ENCODE measurements at places on chromosomes 5 and 9. TPM values are rescaled to one million over a fixed set of nuclear protein-coding genes. Genes with fewer than 3 reads are reported as not detected.

DNA sequence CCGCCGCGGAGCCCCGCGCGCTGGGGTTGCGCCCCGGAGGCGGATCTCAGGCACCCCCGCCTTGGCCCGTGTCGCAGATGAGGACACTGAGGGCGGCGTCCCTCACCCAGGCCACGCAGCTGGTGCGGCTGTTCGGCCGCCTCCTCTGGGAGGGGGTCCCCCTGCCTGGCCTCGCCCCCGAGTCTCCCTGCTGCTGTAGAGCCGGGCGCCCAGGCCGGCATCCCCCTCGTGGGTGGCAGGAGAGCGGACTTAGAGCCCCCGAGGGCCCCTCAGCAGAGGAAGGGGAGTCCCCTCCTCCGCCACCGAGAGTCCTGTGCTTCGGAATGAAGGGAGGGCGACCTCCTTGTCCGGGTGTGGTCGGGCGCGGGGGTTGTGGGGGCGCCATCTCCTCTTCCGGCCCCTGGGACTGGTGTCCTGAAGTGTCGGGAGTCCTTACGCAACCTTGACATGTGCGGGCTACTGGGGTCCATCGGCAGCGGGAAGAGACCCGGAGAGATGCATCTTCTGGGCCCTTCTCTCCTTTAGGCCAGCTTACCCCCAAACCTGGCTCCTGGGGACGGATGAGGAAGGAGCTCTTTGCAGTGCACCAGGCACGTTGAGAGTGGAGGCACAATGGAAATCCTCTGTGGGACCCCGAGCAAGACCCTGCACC is 11.7 kb upstream of the EXOSC2 start:
- no peaks in the 10 kb centered on the region for H3K27me3 ChIP-seq
- H3K27ac ChIP-seq = no peak overlapping the region
- H3K4me3 ChIP-seq = peak overlapping the region; percentile 69

- H3K27ac ChIP-seq = no peak overlapping the region
- H3K27me3 ChIP-seq = no peaks in the 10 kb centered on the region
- H3K4me3 ChIP-seq = no peak overlapping the region
- no peaks in the 10 kb centered on the region for H3K36me3 ChIP-seq
Measured at GRCh38 chr9:84834426-84834825, 164.9 kb downstream of the NTRK2 start.

DNA sequence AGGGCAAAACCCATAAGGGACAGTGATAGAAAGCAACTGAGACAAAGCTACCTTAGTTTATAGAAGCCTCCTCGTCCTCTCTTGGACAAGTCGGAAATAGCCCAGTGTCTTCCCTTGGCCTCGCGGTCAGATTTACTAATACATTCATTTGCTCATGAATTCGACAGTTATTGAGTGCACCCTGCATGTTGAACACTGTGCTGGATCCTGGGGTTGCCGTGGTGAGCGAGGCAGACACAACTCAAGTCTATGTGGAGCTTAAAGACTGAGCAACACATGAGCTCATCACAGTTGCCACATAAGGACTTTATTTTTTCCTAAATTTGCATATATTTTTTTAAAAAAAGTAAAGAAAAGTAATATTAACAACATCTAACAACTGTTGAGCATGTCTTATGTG is 411.1 kb upstream of the ITGA1 start:
- H3K27me3 ChIP-seq = no peaks in the 10 kb centered on the region
- no peak overlapping the region for H3K27ac ChIP-seq
- no peak for DNase-seq

DNA sequence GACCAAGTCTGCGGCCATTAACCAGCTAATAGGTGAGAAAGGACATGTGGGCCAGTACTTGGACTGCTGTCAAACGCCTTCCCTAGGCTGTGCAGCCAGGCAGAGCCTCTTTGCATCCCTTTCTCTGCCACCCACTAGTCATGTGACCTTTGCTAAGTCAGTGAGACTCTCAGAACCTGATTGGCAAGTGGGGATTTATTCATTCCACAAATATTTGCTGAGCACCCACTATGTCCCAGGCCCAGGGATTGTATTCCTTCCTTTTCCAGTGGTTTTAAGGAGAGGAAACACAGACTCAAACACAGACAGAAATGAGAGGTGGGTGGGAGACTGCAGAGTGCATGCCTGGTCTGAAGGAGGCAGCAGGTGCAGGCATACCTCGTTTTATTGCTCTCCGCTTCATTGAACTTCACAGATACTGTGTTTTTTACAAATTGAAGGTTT is 71.6 kb upstream of the GALNT10 start:
- H3K4me1 ChIP-seq = 0 out of 2 replicates have a peak, but pooled peaks cover 5% of the 10 kb centered on the region
- no peak overlapping the region for H3K4me3 ChIP-seq
- no peak overlapping the region for H3K27ac ChIP-seq
- no peaks in the 10 kb centered on the region for H3K36me3 ChIP-seq
- no peaks in the 10 kb centered on the region for H3K27me3 ChIP-seq

DNA sequence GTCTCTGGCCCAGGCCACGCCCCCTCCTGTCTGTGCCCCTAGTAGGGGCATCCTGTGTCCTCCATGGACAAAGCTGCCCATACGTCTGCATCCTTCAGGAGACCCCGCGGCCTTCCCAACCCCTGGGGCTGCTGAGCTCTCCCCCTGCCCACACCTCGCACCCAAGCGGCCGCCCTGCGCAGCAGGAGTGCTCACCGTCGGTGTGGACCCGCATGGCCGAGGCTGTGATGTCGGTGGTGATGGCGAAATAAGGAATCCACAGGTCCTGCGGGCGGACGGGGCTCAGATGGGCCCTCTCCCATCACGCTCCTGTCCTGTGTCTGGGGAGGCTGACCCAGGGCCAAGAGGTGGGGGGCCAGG is 4.8 kb upstream of the NSMF start:
- no peak overlapping the region for H3K27ac ChIP-seq
- no peak for DNase-seq
- no peaks in the 10 kb centered on the region for H3K36me3 ChIP-seq
- H3K4me3 ChIP-seq = no peak overlapping the region
- no peaks in the 10 kb centered on the region for H3K4me1 ChIP-seq

The PCDHB10 gene
- polyA plus RNA-seq = 1.3 TPM

The PCDHGB5 gene
- 15.0 TPM for polyA plus RNA-seq

DNA sequence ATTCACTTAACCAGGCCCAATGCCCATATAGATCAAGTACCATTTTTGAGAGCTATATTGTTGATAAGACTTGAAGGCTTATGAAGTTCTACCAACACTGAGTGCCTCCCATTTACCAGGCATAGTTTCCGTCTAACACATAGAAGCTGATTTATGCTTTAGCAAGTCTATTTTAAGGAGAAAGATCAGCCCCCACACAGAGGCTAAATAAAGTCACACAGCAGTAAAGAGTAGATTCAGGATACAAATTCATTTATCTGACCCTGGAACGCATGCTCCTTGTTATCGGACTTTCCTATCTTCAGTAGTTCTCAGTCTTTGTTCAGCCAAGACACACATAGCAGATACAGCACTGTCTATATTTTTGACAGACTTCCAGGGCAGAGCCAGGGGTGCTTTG is 34.2 kb downstream of the DMGDH start:
- no peaks in the 10 kb centered on the region for H3K27me3 ChIP-seq
- no peak overlapping the region for H3K4me3 ChIP-seq
- no peak for DNase-seq
- no peaks in the 10 kb centered on the region for H3K36me3 ChIP-seq
- no peaks in the 10 kb centered on the region for H3K4me1 ChIP-seq
- H3K27ac ChIP-seq = no peak overlapping the region

- no peaks in the 10 kb centered on the region for H3K36me3 ChIP-seq
- H3K27me3 ChIP-seq = no peaks in the 10 kb centered on the region
- no peaks in the 10 kb centered on the region for H3K4me1 ChIP-seq
- DNase-seq = no peak
- H3K4me3 ChIP-seq = no peak overlapping the region
- no peak overlapping the region for H3K27ac ChIP-seq
Measured at GRCh38 chr9:90981726-90982125, 180.1 kb downstream of the SYK start.

The SYK gene
- not detected for polyA plus RNA-seq

The TAS2R1 gene
- polyA plus RNA-seq = not detected

DNA sequence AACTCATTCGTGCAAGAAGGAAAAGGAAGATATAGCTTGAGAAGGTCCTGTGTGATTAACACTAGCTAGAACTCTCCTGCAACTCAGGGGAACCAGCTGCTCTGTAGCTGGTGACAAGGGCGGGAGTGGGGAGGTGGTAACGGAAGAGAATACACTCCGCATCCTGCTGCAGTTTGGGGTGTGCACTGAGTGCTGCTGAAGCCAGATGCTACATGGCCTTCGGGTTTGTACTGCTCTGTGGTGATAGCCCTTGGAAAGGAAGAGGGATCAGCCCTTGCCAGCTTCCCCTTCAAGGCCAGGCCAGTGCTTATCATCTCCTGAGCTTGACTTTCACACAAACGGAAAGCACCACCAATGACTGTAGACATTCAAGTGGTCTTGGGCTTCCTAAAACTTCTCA is 34.3 kb downstream of the FRMD3 start:
- peaks cover 13% of the 10 kb centered on the region for H3K4me1 ChIP-seq
- no peak overlapping the region for H3K4me3 ChIP-seq

DNA sequence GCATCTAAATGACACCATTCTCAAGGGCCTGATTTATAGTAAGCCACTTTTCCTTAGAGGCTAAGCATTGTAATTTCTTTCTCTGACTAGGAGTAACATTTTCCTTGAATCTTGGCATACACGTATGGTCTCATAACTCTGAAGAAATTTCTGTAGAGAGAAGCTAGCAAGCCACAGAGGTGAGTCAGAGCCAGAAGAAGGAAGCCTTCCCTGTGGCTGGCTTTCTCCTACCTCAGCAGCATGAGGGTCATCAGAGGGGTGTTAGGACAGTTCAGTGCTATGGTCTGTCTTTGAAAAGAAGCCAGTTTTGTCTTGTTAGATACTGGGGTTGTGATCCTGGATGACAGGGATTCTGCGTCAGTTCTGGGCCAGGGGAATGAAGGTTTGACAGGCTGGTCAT is 3.2 kb downstream of the SNX30 start:
- peak overlapping the region; percentile 84 for H3K27ac ChIP-seq
- peak overlapping the region; percentile 86 for H3K4me3 ChIP-seq
- H3K4me1 ChIP-seq = peaks cover 60% of the 10 kb centered on the region
- no peaks in the 10 kb centered on the region for H3K36me3 ChIP-seq
- no peaks in the 10 kb centered on the region for H3K27me3 ChIP-seq

- H3K27ac ChIP-seq = no peak overlapping the region
- no peaks in the 10 kb centered on the region for H3K4me1 ChIP-seq
- no peak overlapping the region for H3K4me3 ChIP-seq
- H3K36me3 ChIP-seq = no peaks in the 10 kb centered on the region
- H3K27me3 ChIP-seq = no peaks in the 10 kb centered on the region
Measured at GRCh38 chr9:83140061-83140460, 77.1 kb upstream of the RASEF start.

GRCh38 chr9:136470792-136471469 is 11.9 kb downstream of the SEC16A start:
- no peak overlapping the region for H3K4me3 ChIP-seq
- DNase-seq = no peak
- no peaks in the 10 kb centered on the region for H3K27me3 ChIP-seq
- peaks cover 75% of the 10 kb centered on the region for H3K36me3 ChIP-seq
- no peak overlapping the region for H3K27ac ChIP-seq
- H3K4me1 ChIP-seq = no peaks in the 10 kb centered on the region

- peaks cover 52% of the 10 kb centered on the region for H3K4me1 ChIP-seq
- H3K27me3 ChIP-seq = no peaks in the 10 kb centered on the region
- H3K27ac ChIP-seq = no peak overlapping the region
- no peaks in the 10 kb centered on the region for H3K36me3 ChIP-seq
- H3K4me3 ChIP-seq = no peak overlapping the region
Measured at GRCh38 chr5:78755822-78756429, 107.4 kb upstream of the LHFPL2 start.

- peak overlapping the region; percentile 17 for H3K4me3 ChIP-seq
- DNase-seq = peak; percentile 98
- peaks cover 38% of the 10 kb centered on the region for H3K4me1 ChIP-seq
- peak overlapping the region; percentile 92 for H3K27ac ChIP-seq
- no peaks in the 10 kb centered on the region for H3K36me3 ChIP-seq
Measured at GRCh38 chr5:142472306-142472951, 147.6 kb upstream of the SPRY4 start.

GRCh38 chr5:93789173-93790067 is 48.0 kb upstream of the POU5F2 start:
- H3K4me1 ChIP-seq = peaks cover 22% of the 10 kb centered on the region
- H3K27me3 ChIP-seq = no peaks in the 10 kb centered on the region
- H3K4me3 ChIP-seq = no peak overlapping the region

GRCh38 chr9:95239071-95239470 is 78.4 kb downstream of the FANCC start:
- H3K36me3 ChIP-seq = no peaks in the 10 kb centered on the region
- no peaks in the 10 kb centered on the region for H3K4me1 ChIP-seq
- no peak overlapping the region for H3K27ac ChIP-seq

DNA sequence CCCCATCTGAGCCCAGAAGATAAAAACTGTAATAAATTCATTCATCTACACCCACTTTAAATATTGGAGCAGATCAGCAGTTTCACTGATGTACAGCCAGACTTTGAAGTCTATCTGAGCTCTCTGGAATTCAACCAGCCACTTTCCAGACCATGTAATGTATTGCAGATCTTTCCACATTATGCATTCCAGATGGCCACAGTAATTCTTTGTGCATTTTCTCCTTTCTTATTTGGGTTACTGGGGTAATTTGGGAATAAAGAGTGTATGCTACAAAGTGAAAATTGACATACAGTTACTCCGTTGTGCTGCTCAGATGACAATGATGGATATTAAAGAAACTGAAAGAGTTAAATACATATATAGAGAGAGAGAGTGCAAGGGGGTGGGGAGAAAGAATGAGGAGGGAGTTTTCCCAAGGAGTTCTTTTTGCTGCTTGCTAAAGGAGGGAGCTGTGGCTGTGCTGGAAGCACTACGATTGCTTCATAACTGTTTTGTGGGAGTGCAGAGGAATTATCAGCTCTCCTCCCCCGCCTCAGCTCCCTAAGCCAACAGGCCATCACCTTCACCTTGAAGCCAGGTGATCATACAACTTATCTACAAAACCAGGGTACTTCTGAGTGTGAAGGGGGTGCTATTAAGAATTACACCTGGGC is 152.8 kb downstream of the GAS1 start:
- peak; percentile 87 for DNase-seq
- peak overlapping the region; percentile 49 for H3K27ac ChIP-seq
- peaks cover 37% of the 10 kb centered on the region for H3K4me1 ChIP-seq
- H3K36me3 ChIP-seq = no peaks in the 10 kb centered on the region
- H3K4me3 ChIP-seq = peak overlapping the region; percentile 34
- H3K27me3 ChIP-seq = no peaks in the 10 kb centered on the region

- peak; percentile 72 for DNase-seq
- H3K27ac ChIP-seq = no peak overlapping the region
- peaks cover 57% of the 10 kb centered on the region for H3K27me3 ChIP-seq
- no peaks in the 10 kb centered on the region for H3K4me1 ChIP-seq
- H3K36me3 ChIP-seq = no peaks in the 10 kb centered on the region
Measured at GRCh38 chr5:170420806-170421412, 31.7 kb upstream of the KCNMB1 start.

GRCh38 chr5:143101121-143101520 is 302.4 kb downstream of the NR3C1 start:
- H3K27ac ChIP-seq = no peak overlapping the region
- no peak for DNase-seq
- H3K4me3 ChIP-seq = no peak overlapping the region
- no peaks in the 10 kb centered on the region for H3K36me3 ChIP-seq
- H3K4me1 ChIP-seq = peaks cover 8% of the 10 kb centered on the region
- H3K27me3 ChIP-seq = no peaks in the 10 kb centered on the region

GRCh38 chr5:96809921-96810320 is 2.2 kb upstream of the ERAP1 start:
- no peak overlapping the region for H3K27ac ChIP-seq
- DNase-seq = no peak
- H3K4me1 ChIP-seq = peaks cover 7% of the 10 kb centered on the region

GRCh38 chr9:99523838-99524237 is 297.8 kb upstream of the NR4A3 start:
- H3K4me3 ChIP-seq = no peak overlapping the region
- no peaks in the 10 kb centered on the region for H3K36me3 ChIP-seq
- DNase-seq = no peak
- no peaks in the 10 kb centered on the region for H3K4me1 ChIP-seq
- H3K27me3 ChIP-seq = no peaks in the 10 kb centered on the region

All from GM23248 (cell line).